PC-3 (cell line): ENCODE measurements at places on chromosomes 2 and 18. TPM values are rescaled to one million over a fixed set of nuclear protein-coding genes. Genes with fewer than 3 reads are reported as not detected.
A peak's percentile ranks its signal among the peaks of the same experiment; 100 is the strongest.

DNA sequence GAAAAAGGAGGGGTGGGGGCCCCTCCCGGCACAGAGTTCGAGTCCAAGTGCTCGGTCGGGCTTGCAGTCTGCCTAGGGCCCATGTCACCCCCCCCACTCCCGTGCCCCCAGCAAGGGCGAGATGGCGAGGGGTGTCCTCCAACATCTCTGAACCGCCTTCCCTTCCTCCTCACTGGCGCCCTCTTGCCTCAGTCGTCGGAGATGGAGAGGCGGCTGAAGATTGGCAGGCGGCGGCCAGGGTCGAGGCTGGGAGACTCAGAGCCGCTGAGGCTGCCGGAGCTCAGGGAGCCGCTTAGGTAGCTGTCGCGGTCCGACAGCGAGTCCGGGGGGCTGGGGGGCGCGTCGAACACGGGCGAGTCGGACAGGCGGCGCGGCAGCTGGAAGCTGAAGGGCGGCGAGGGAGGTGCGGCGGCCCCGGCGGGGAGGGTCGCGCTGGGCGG, 2.3 kb downstream of the ZFP36L2 start:
- H3K27ac ChIP-seq, result peak overlapping the region; percentile 90
- H3K27me3 ChIP-seq, result no peaks in the 10 kb centered on the region
- DNase-seq, result peak; percentile 69
- peaks cover 49% of the 10 kb centered on the region for H3K4me1 ChIP-seq
- H3K36me3 ChIP-seq, result peaks cover 30% of the 10 kb centered on the region

DNA sequence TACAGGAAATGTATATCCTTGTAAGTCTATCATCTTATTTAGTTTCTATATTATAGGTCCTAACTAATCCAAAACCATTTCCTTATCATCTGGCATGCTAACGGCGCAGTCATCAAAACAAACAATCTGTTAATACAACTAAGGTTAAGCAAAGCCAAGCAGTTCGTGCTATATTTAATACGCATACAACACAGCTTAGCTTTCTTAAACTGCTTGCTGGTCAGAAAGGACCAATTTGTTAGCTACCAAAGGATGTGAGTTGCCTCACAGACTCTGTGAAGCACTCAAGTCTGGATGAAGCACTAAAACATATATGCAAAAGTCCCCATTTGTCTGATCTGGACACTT, 67.0 kb downstream of the ZEB2 start:
- no peaks in the 10 kb centered on the region for H3K27me3 ChIP-seq
- H3K4me1 ChIP-seq, result no peaks in the 10 kb centered on the region
- no peak overlapping the region for H3K27ac ChIP-seq
- no peak overlapping the region; the same call in 1 of the 2 replicates for H3K4me3 ChIP-seq
- H3K36me3 ChIP-seq, result no peaks in the 10 kb centered on the region

DNA sequence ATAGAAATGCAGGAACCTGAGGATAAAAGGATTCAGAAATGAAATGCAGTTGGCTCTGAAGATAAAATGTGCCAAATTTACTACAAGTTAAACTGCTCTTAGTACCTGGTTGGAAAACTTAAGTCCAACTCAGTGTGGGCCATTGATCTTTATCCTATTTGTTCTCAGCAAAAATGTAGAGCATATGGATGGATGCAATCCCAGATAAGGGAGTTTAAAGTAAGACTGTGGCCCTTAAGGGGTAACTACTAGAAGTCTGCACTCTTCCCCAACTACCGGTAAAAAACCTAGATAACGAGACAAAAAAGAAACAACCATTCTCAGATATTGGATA, 63.9 kb downstream of the MDH1 start:
- DNase-seq, result no peak
- H3K27me3 ChIP-seq, result no peaks in the 10 kb centered on the region
- no peak overlapping the region for H3K27ac ChIP-seq
- H3K36me3 ChIP-seq, result no peaks in the 10 kb centered on the region
- no peak overlapping the region for H3K4me3 ChIP-seq

GRCh38 chr2:236545248-236545658, 24.4 kb upstream of the ACKR3 start:
- H3K36me3 ChIP-seq, result no peaks in the 10 kb centered on the region
- H3K4me3 ChIP-seq, result no peak overlapping the region
- no peak for DNase-seq
- H3K27ac ChIP-seq, result no peak overlapping the region
- H3K4me1 ChIP-seq, result no peaks in the 10 kb centered on the region

- peaks cover 75% of the 10 kb centered on the region for H3K36me3 ChIP-seq
- no peaks in the 10 kb centered on the region for H3K4me1 ChIP-seq
- H3K27ac ChIP-seq, result no peak overlapping the region
- H3K27me3 ChIP-seq, result no peaks in the 10 kb centered on the region
- no peak for DNase-seq
Observed at GRCh38 chr2:172496160-172496608, 59.7 kb upstream of the PDK1 start.

GRCh38 chr2:25215948-25216679, 47.7 kb upstream of the POMC start:
- H3K4me3 ChIP-seq, result no peak overlapping the region
- no peak overlapping the region for H3K27ac ChIP-seq
- DNase-seq, result no peak
- no peaks in the 10 kb centered on the region for H3K36me3 ChIP-seq
- H3K4me1 ChIP-seq, result no peaks in the 10 kb centered on the region

DNA sequence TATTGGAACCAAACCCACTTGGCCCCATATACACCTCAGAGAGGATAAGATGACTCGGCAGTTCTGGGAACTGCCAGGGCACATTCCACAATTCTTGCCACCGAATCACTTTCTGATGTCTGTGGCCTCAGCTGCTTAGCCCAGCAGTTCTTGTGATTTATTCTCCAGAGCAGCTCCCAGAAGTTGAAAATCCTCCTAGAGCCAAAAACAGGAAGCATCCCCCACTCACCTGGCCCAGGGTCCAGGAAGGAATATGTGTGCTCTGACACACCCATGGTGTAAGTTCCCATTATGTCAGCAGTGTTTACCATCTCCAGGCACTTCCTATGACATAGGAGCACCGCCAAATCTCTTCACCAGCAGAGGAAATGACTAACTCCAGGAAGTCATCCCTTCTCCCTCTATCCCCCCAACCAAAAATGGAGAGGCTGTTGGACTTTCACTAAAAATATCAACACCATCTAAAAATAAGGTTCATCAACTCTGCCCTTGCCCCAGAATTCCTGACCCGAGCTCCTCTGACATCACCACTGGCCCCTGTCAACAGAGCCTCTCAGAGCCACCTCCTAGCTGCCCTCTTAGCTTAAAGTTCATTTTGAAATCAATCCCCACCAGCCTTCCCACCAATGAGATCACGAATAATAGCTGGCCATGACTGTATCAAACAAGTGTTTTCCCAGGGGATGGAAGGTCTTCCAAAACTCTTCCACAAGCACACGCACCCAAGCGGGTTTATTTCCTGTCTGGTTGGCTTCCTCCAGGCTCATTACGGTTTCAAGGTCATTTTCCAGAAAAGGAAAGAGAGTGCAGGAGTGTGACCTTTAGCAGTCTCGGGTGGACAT, 223.1 kb upstream of the PARD3B start:
- H3K27ac ChIP-seq, result peak overlapping the region; percentile 80
- H3K27me3 ChIP-seq, result no peaks in the 10 kb centered on the region
- H3K36me3 ChIP-seq, result no peaks in the 10 kb centered on the region
- H3K4me1 ChIP-seq, result peaks cover 22% of the 10 kb centered on the region
- peak; percentile 85 for DNase-seq
- H3K4me3 ChIP-seq, result no peak overlapping the region

DNA sequence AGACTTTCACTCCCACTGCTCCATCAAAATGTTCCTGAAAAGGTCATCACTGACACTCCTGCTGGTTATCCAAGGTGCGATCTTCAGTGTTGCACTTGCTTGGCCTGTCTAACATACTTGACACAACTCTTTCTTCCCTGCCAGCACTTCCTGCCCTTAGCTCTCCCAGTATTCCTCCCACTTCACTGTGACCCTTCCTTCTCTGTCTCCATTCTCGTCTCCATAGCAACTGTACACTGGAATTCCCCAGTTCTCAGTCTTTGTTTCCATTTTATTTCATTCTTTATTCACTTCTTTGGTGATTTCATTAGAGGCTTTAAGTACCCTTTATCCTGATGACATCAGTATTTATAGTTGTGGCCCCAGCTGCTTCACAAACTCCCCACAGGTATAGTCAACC, 333.0 kb downstream of the IRS1 start:
- no peaks in the 10 kb centered on the region for H3K27me3 ChIP-seq
- no peak overlapping the region for H3K27ac ChIP-seq
- H3K4me3 ChIP-seq, result no peak overlapping the region
- no peak for DNase-seq

- H3K27ac ChIP-seq, result no peak overlapping the region
- DNase-seq, result no peak
- H3K4me3 ChIP-seq, result no peak overlapping the region
- no peaks in the 10 kb centered on the region for H3K4me1 ChIP-seq
- no peaks in the 10 kb centered on the region for H3K27me3 ChIP-seq
Observed at GRCh38 chr2:19879120-19879519, 22.7 kb downstream of the TTC32 start.

DNA sequence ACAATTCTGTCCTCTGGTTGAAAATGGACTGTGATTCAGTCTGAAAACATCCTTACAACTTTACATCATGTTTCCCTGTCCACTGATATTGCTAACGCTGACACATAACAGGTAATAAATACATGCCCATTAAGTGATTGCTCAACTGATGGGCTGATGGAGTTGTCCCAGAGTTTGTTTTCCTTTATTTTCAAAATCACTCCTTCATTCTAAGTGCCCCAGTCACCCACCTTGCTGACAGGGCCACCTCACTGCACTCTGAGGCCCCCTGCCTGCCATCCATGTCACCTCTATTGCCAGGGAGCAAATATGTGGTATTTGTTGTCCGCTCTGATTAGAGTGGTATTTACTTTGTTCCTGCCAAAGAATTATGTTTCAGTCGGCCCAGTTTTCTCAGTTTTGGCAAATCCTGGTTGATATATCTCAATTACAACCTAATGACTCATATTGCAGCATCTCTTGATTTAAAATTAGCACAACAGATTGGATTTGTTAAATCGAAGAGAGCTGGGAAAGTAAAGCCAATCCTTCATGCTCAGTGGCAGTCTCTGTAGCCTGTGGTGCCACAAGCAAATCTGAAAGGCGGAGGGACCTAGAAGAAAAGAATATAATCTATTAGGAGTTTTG, 105.1 kb downstream of the RDH14 start:
- DNase-seq, result peak; percentile 59
- H3K4me1 ChIP-seq, result peaks cover 24% of the 10 kb centered on the region
- no peaks in the 10 kb centered on the region for H3K36me3 ChIP-seq
- no peak overlapping the region for H3K4me3 ChIP-seq
- no peaks in the 10 kb centered on the region for H3K27me3 ChIP-seq
- no peak overlapping the region for H3K27ac ChIP-seq

GRCh38 chr2:25043241-25043867, 1.5 kb downstream of the EFR3B start:
- H3K27me3 ChIP-seq, result no peaks in the 10 kb centered on the region
- no peaks in the 10 kb centered on the region for H3K36me3 ChIP-seq
- DNase-seq, result peak; percentile 69
- H3K27ac ChIP-seq, result peak overlapping the region; percentile 45
- H3K4me3 ChIP-seq, result peak overlapping the region; percentile 91
- H3K4me1 ChIP-seq, result peaks cover 29% of the 10 kb centered on the region

- H3K4me1 ChIP-seq, result peaks cover 19% of the 10 kb centered on the region
- DNase-seq, result no peak
- no peak overlapping the region for H3K27ac ChIP-seq
- no peak overlapping the region for H3K4me3 ChIP-seq
- H3K36me3 ChIP-seq, result no peaks in the 10 kb centered on the region
Observed at GRCh38 chr2:231360401-231360800, 35.1 kb upstream of the B3GNT7 start.

DNA sequence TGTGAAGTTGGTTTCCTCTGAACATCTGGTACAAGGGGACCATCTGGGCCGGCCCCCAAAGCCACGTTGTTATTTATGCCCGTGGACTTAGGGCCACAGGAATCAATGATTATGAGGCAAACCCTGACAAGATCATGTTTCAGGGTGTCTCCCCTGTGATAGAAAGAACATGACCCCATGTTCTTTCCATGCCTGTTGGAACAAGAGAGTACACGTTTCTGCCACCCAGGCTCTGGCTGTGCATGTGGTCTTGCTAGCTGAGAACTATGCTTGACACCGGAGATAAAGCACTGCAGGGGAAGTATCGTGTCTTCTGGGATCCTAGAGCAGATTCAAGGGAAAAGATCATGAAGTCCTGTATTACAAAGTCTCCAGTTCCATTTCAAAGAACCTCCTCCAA, 64.2 kb downstream of the TMEM17 start:
- no peaks in the 10 kb centered on the region for H3K4me1 ChIP-seq
- no peaks in the 10 kb centered on the region for H3K36me3 ChIP-seq
- DNase-seq, result no peak
- no peak overlapping the region for H3K27ac ChIP-seq
- H3K4me3 ChIP-seq, result no peak overlapping the region

DNA sequence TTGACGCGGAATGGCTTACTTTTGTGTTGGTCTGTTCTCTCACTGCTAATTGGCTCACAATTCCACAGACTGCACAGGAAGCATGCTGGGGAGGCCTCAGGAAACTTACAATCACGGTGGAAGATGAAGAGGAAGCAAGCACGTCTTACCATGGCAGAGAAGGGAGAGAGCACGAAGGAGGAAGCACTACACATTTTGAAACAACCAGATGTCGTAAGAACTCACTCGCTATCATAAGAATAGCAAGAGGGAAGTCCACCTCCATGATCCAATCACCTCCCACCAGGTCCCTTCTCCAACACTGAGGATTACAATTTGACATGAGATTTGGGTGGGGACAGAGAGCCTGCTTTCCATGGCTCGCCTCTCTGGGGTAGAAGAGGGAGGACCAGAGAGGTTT, 106.2 kb downstream of the KCNF1 start:
- H3K27ac ChIP-seq, result no peak overlapping the region
- H3K4me1 ChIP-seq, result no peaks in the 10 kb centered on the region
- no peak overlapping the region for H3K4me3 ChIP-seq
- no peaks in the 10 kb centered on the region for H3K36me3 ChIP-seq
- DNase-seq, result no peak
- H3K27me3 ChIP-seq, result peaks cover 53% of the 10 kb centered on the region

Gene FBXO48
- total RNA-seq, result 0.52 and 0.91 TPM in 2 replicates

Gene POLR1A
- 25.1 and 36.5 TPM in 2 replicates for total RNA-seq

Gene LBX2
- not detected in 2 replicates for total RNA-seq

Gene NMUR1
- 0.17 TPM in 1 of 2 replicates, not detected in the other for total RNA-seq

Gene HOXD12
- total RNA-seq, result not detected in 2 replicates

Gene TEKT4
- not detected in 2 replicates for total RNA-seq

Gene STAM2
- total RNA-seq, result 18.0 and 21.0 TPM in 2 replicates

Gene ZNF638
- total RNA-seq, result 82.9 and 93.2 TPM in 2 replicates

Gene TWIST2
- total RNA-seq, result 4.4 and 5.8 TPM in 2 replicates
